SHP77 treated with DMSO at 0.1 percent for 48 hours (cell line): ENCODE measurements at places on chromosomes 5 and 9.
A peak's percentile ranks its signal among the peaks of the same experiment; 100 is the strongest.

GRCh38 chr5:111454776-111455175 lies 57.6 kb downstream of the STARD4 start:
- no peak for DNase-seq

GRCh38 chr9:14687042-14687719 lies 6.1 kb downstream of the ZDHHC21 start:
- no peak for DNase-seq

DNA sequence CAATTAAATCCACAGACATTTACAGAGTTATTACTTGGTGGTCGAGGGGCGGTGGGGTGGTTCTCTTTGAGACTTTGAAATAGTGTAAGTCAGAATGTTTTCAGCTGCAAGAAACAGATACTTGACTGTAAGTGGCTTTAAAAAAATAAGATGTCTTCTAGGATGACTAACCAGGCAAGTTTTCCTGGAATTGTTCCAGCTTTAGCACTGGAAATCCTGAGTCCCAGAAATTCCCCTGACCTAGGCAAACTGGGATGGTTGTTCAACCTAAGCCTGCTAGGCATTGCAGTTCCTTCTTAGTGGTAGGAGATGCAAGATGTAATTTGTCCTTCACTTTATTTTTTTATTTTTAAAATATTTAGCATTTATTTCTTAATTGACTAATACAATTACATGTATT lies 169.5 kb upstream of the POC5 start:
- DNase-seq, result no peak

DNA sequence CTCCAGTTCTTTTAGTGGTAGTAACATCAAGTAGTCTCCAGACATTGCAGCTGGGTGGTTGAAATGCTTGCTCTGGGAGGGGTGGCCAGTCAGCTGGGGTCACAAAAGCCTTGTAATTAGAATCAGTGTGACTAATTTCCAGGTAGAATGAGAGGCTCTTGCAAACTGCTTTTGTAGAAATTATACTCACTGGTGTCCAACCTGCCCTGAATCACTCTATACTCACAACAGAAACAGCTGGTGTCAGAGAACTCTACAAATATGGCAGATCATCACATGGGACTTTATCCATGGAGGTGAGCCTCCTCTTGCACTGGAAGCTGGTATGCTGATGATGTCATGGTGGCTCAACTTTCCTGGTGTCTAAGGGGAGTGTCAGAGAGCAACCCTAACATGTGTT lies 71.3 kb downstream of the SH3TC2 start:
- DNase-seq, result no peak

DNA sequence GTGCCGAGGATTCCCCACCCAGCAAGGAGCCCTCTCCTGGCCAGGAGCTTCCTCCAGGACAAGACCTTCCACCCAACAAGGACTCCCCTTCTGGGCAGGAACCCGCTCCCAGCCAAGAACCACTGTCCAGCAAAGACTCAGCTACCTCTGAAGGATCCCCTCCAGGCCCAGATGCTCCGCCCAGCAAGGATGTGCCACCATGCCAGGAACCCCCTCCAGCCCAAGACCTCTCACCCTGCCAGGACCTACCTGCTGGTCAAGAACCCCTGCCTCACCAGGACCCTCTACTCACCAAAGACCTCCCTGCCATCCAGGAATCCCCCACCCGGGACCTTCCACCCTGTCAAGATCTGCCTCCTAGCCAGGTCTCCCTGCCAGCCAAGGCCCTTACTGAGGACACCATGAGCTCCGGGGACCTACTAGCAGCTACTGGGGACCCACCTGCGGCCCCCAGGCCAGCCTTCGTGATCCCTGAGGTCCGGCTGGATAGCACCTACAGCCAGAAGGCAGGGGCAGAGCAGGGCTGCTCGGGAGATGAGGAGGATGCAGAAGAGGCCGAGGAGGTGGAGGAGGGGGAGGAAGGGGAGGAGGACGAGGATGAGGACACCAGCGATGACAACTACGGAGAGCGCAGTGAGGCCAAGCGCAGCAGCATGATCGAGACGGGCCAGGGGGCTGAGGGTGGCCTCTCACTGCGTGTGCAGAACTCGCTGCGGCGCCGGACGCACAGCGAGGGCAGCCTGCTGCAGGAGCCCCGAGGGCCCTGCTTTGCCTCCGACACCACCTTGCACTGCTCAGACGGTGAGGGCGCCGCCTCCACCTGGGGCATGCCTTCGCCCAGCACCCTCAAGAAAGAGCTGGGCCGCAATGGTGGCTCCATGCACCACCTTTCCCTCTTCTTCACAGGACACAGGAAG lies 120.2 kb downstream of the RGS3 start:
- DNase-seq, result no peak

- DNase-seq, result no peak
Measured at GRCh38 chr5:150320044-150320613, 17.4 kb upstream of the ARSI start.

- DNase-seq, result no peak
Measured at GRCh38 chr5:130021876-130022275, 117.6 kb downstream of the CHSY3 start.

DNA sequence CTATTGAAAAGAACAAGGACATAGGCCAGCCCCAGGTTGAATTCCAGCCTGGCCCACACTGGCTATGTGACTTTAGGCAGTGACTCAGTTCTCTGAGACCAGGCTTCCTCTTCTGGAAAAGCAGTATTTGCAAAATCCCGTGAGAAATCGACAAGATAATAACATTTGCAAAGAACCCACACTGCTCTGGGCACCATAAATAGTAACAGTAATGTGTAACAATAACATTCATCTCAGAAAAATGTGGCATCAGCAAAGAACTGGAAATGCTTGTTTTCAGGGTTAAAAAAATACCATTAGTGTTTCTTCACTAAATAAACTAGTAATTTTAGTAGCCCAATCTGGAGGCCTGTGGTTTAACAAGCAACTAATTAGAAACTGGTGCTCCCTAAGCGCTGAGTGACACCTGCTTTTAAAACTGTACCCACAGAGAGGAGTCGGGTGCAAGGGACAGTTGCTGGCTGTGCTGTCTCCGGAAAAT lies 148.4 kb downstream of the TTLL11 start:
- no peak for DNase-seq

DNA sequence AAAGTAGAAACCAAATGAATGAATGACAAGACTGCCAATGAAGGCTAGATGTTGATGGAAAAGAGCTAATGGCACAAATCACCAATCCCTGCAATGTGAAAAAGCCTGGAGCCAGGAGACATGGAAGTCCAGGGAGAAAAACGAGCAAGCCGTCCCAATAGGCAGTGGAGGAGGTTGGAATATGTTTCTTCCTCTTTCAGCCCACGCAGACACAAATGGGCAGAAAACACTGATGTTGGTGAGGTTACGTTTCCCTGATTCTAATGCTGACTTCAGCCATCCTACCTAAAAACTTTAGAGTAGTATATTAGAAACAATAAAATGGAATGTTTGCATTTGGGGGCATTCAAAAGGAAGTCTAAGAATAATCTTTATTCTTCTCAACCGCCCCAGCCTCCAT lies 23.9 kb upstream of the KIF2A start:
- DNase-seq, result no peak

- DNase-seq, result no peak
Measured at GRCh38 chr9:132878695-132879456, at the start of gene SPACA9. Gene SPACA9 (plus strand): TSS chr9:132878898. CDS start chr9:132883948, 5,050 bp downstream.

DNA sequence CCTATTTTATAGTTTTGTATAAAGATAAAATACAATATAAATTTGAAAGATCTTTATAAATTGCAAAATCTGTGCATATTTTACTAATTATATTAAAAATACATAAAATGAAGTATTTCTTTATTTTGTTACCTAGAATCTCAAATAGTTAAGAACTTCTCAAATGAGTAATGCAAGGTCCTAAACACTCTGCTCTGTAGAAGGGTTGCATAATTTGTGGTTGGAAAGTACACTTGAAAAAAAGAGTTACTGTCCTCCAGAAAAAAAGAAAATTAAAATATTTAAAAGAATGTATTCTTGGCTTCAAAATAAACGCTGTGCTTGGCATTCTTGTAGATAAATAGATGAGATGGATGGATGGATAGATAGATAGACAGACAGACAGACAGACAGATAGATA lies 428.8 kb upstream of the CDH6 start:
- no peak for DNase-seq

DNA sequence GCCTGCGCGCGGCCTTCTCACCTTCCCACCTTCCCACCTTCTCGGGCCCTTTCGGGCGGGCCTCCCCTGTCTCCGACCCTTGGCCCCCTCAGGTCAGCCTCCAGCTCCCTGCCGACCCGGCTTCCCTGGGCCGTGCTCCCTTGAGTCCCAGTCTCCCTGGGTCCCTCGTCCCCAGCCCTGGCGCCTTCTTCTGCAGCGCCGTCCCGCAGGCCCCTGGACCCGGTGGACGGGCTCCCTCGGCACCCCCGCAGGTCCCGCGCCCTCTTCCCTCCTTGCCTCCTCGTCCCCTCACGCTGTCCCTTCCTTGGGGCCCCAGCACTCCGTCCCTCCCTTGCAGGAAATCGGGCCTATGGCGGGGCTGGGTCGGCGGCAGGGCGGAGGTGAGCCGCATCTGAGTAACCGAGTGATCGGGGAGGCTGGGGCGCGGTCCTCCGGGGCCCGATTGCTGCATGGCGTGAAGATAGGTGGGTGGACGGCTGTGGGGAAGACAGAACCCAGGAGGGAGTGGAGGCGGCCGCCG lies 7.6 kb downstream of the ARPC5L start:
- DNase-seq, result no peak

DNA sequence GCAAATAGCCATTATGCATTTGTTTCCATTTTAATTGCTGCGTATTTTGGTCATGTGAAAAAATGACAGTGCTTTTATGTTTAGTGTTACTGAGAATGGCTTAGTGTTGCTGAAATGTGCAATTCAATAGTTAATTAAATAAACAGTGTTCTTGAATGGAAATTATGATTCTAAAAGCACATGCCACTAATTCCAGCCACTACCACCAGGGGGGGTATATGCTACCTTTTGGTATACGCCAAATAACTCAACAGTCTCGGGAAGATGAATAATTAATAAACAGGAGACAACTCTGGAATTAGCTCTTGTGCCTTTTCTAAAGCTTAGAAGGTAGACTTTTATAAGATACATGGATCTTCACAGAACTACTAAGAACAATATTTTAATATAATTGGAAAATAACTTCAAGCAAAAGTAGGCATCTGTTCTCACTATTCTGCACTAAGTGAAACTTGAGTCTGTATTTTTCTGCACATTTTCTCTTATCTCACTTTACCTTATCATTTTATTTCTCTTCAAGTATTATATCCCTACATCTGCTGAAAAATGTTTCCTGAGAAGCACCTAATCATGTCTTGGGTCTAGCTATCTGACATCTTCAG lies 83.5 kb upstream of the MINAR2 start:
- no peak for DNase-seq

- DNase-seq, result no peak
Measured at GRCh38 chr9:82091610-82092009, 103.0 kb downstream of the SPATA31D1 start.

DNA sequence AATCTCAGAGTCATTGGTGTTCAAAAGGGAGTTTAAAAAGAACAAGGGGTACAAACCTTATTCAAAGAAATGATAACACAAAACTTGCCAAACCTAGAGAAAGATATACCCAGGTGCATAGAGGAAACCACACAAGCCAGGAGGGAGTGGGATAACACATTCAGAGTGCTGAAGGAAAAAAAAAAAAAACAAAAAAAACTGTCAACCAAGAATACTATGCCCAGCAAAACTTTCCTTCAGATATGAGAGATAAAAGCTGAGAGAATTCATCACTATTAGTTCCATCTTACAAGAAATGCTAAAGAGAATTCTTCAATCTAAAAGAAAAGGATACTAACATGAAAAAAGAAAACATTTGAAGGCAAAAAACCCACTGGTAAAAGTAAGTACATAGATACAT lies 11.5 kb upstream of the TESK1 start:
- no peak for DNase-seq

DNA sequence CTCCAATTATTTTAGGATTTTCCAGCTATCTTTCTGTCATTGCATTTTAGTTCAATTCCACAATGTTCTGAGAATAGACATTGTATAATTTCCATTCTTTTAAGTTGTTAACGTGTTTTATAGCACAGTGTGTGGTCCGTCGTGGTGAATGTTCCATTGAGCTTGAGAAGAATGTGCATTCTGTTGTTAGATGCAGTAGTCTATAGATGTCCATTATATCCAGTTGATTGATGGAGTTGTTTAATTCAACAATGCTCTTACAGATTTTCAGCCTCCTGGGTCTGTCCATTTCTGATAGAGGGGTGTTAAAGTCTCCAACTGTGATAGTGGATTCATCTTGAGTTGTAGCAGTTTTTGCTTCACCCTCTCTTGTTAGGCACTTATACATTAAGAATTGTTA lies 1587.7 kb upstream of the NUDT12 start:
- no peak for DNase-seq

- peak; percentile 61 for DNase-seq
Measured at GRCh38 chr5:34487159-34487879, 168.8 kb upstream of the RAI14 start.

DNA sequence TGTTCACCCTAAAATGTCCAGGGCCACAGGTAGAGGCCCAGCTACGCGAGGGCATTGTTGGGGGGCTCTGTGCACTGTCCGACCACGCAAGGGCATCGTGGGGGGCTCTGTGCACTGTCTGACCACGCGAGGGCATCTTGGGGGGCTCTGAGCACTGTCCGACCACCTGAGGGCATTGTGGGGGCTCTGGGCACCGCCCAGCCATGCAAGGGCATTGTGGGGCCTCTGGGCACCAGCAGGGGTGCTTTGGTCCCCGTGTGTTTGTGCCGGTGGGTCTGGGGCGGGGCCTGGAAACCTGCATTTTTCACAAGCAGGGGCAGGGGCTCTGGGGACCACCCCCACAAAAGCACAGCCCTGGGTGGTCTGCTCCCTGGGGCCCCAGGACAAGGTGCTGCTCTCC lies 41.5 kb upstream of the RXRA start:
- DNase-seq, result no peak

- no peak for DNase-seq
Measured at GRCh38 chr5:108524564-108524963, 142.7 kb upstream of the FBXL17 start.

DNA sequence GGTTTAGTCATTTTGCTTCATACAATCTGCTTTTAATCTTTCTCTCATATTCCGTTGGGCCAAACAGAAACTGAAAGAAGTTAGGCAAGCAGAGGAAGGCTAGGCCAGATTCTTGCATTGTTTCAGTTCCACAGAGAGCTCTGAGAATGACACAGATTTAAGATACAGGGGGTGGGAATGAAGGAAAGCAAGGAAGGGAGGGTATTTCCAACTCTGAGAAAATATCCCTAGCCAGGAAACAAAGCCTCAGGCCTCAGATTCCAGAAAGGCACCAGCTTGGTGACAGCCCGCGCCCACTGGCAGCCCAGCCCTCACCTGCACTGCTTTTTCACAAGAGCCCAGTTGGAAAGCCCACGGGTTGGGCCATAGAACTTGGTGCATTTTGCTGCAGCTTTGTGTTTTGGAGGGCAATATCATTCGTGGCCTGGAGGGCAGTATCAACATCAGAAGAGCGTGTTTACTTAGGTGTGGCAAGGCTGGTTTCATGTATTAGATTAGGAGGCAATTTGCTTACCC lies 63.5 kb downstream of the ENC1 start:
- DNase-seq, result no peak

DNA sequence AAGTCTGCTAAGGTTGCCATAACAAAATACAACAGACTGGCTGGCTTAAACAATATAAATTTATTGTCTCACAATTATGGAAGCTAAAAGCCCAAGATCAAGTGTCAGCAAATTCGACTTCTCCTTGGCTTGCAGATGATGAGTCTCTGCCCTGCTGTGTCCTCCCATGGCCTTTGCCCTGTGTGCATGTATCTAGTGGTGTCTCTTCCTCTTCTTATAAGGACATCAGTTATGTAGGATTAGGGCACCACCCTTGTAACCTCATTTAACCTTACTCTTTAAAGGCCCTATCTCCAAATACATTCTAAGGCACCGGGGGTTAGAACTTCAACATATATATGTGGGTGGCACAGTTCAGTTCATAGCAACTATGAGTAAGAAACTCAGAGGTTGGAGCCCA lies 157.9 kb upstream of the RASA1 start:
- no peak for DNase-seq
